ENCODE measurements at places on chromosomes 4 and X.
A peak's percentile ranks its signal among the peaks of the same experiment; 100 is the strongest.

- DNase-seq: no peak
Measured at GRCh38 chr4:6189511-6189910, 10.8 kb downstream of the JAKMIP1 start.

DNA sequence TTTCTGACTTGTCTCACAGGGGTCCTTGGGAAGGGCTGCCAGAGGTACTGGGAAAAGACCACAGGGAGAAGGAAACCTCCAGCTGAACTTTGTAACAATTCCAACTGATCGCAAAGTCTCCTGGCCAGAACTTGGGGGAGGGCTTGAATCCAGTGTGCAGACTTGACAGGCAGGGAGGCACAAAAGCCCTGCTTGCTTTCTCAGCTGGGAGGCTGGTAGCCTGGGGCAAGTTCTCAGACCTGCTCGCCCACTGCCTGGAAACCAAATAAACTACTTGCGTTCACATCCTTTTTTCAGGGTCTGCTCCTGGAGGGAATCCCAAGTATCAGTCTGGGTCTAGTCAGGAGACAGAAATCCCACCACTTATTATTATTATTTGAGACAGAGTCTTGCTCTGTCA is 48.0 kb upstream of the CASK start:
- no peak for DNase-seq

- DNase-seq: peak; percentile 50
Measured at GRCh38 chr4:163610648-163611047, 116.2 kb downstream of the TMA16 start.

DNA sequence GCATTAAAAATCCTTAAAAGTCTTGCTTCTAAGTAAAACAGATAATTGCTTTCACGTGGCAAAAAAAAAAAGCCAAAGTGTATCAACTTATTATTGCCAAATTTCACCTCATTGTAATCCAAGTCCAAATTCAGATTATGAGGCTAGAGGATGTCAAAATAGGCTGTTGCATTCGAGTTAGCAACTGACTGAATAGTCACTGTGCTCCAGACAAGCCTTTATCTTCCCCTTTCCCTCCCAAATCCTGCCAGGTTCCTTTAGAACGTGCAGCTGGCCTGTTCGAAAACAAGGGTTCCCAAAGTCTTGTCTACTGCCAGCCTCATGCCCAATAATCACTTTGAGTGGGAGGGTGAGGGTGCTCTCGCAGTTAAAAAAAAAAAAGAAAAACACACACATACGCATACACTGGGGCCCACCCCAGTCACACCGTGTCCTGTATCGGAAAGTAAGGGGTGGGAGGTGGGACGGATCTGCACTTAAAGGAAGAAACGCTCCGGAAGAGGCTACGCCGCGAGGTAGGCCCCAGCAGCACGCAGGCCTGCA is 603 bp downstream of the MAD2L1 start:
- DNase-seq: peak; percentile 63

- DNase-seq: no peak
Measured at GRCh38 chr4:6567218-6567617, 7.8 kb upstream of the MAN2B2 start.

DNA sequence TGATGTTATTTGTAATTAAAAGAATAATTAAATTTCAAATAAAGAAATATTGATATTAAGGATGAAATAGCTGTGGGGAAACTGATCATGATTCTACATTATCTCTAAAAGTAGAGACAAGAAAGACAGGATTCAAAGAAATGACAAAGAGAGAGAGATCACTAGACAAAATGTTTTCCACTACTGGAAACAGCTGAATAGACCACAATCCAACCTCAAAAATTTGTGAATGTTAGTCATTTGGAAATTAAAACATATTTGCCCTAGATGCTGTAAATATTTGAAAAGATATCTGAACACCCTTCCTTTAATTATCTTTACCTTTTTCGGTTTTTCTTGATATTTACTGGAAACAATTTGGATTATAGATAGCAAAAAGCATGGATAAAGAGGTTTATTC is 414.9 kb downstream of the CENPC start:
- no peak for DNase-seq

GRCh38 chr4:136749989-136750388 is 782.3 kb downstream of the PCDH18 start:
- DNase-seq: no peak

DNA sequence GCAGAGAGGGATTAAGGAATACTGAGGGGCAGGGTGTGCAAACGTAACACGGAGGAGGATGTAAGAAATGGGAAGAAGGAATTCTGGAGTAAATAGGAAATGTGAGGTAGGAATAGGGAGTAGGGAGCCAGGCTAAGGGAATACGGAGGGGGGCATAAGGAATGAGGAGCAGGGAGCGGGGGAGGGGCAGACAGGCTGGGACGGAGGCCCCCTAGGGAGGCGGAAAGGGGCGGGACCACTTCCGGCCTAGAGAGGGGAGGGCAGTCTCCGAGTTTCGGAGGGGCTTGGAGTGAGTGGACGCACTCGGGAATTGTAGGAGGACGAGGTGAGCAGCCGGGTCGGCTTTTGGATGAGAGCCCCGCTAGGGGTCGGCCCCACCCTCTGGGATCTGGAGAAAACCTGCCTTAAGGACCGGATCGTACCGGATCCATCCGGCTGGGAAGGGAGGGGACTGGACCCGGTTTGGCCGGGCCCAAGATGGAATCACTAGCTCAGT is 612 bp downstream of the MAGED2 start:
- DNase-seq: peak; percentile 3

GRCh38 chr4:147327322-147327721 is 153.6 kb upstream of the EDNRA start:
- no peak for DNase-seq

DNA sequence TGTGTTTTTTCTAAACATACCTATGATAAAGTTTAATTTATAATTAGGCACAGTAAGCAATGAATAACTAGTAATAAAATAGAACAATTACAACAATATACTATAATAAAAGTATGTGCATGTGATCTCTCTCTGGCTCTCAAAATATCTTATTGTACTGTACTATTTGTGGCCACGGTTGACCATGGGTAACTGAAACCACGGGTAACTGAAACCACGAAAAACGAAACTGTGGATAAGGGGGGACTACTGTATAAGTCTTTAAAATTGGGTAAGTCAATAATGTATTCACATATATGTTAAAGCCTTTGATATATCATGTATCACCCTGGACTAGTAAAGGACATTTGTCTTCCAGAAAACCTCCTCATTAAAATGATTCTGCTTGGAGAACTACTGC is 20.0 kb downstream of the TMEM154 start:
- DNase-seq: no peak

GRCh38 chrX:17876135-17876534 is 15.0 kb upstream of the RAI2 start:
- no peak for DNase-seq

DNA sequence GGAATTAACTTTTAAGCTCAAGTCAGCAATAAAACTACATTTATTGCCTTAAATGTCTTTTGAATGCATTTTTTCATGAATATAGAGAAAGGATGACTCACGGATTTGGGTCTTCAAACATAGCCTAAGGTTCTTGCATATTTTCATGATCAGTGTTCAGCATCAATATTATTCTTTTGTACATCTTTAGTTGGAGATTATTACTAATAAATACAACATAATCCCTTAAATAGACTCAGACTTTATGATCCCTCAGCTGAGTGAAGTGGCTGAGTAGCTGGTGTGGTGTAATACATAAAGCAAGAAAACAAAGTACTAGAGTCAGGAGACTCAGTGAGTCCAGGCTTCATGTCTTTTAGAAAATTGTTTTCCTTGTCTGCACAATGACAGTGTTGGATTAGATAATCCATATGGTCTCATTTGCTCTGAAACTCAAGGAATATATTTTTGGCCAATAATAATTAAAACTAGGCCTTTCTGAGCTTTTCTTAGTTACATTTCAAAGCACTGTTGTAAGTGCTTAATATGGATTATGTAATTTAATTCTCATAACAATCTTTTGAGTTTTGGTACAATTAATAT is 78.3 kb upstream of the UNC5C start:
- no peak for DNase-seq

GRCh38 chr4:126137782-126138170 is 823.0 kb downstream of the FAT4 start:
- no peak for DNase-seq

GRCh38 chr4:145898926-145899531 is 39.6 kb downstream of the ZNF827 start:
- no peak for DNase-seq

DNA sequence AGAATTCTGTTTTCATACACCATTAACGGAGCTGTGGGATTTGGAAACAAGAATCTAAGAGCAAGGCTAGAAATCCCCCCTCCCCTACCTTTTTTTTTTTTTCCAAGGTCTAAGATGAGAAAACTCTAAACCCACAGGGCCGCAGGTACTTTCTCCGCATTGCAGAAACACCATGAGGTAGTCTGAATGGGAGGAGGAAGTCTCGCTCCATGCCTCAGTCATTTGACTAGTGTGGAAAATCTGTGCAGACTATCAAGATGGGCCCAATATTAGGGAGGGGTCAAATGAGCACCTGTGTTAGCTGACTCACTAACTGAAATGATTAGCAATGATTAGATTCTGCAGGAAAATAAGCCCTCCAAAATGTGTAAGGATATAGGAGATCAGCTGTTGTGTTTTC is 40.9 kb upstream of the MAP3K15 start:
- DNase-seq: no peak

- no peak for DNase-seq
Measured at GRCh38 chrX:143853488-143853887, 30.4 kb upstream of the UBE2NL start.

GRCh38 chr4:77433418-77433733 is 172.2 kb upstream of the CXCL13 start:
- peak; percentile 67 for DNase-seq

- no peak for DNase-seq
Measured at GRCh38 chr4:5463936-5464650, 244.3 kb downstream of the EVC2 start.

DNA sequence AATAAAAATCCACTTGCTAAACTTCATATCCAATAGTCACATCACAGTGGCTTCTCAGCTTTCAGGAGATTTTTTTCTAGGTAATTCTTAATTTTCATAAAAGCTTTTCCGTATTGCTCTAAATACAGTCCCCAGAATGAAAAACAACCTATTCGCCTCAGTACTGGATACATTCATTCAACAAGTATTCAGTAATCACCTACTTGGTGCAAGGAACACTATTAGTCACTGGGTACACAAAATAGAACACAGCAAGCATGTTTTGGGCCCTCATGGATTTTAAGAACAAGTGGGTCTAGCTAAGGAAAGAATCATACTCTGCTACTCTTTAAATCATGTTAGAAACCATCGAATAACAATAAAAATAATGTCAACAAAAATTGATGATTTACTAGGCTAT is 2.8 kb upstream of the BEX3 start:
- no peak for DNase-seq

- DNase-seq: no peak
Measured at GRCh38 chr4:183863155-183863825, 41.8 kb upstream of the STOX2 start.

GRCh38 chr4:1592709-1593417 is 91.2 kb downstream of the FAM53A start:
- no peak for DNase-seq

DNA sequence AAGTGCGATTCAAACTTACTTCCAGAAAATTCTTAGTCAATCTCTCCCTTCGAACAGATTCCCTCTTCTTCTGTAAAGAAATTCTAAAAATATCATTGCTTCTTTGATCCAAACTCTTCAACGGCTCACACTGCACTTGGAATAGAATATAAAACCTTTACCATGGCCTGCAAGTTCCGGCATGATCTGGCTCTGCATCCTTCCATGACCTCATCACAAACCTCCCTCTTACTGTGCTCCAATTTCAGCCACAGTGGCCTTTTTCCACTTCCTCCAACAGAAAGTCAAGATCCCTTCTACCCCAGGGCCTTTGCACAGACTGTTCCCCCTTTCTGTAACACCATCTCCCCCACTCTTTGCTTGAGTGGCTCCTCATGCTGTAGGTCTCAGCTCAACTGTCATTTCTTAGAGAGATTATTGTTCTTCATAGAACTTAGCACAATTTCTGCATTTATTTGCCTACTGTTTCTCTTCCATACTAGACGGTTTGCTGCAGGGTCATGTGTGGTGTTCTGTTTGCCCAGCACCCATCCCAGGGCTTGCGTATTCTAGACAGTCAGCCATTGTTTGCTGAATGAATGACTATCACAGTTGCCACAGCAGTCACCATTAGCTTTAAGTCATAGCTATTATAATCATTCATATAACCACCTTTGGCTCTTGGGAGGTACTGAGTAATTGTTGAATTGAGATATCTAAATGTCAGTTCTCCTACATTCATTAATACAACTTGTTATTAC is 1.9 kb upstream of the STOX2 start:
- DNase-seq: no peak

GRCh38 chr4:186272699-186273391 is 6.9 kb downstream of the F11 start:
- DNase-seq: no peak

DNA sequence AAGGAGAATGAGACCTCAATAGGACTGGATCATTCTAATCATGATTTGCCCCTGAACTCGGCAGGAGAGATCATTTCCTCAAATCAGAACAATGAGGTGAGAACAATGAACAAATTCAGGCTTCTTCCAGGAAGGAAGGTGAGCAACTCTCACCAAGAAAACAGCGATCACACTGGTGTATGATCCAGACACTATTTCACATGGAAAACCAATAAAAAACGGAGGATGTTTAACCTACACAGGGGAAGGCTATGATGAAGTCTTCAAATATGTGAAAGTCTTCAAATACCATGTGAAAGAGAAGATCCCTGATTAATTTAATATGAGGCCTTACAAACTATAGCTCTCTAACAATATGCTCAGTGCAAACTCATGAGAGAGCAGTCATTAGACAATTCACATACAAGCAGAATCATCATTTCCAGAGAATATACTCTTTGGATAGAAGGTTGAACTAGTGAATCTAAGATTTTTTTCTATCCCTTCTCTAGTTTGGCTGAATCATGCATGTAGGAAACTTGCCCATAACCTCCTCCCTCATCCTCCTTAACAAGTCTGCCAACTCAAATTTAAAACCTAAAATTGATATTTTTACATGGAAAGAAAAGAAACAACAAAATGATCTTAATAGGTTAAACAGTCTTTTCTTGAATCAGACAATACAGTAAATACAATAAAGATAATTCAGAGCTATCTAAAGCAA is 122.5 kb downstream of the ADAMTS3 start:
- no peak for DNase-seq

GRCh38 chr4:138952411-138952810 is 63.2 kb upstream of the NOCT start:
- DNase-seq: no peak

GRCh38 chrX:97260679-97261078 is 377.0 kb downstream of the RPA4 start:
- DNase-seq: no peak

DNA sequence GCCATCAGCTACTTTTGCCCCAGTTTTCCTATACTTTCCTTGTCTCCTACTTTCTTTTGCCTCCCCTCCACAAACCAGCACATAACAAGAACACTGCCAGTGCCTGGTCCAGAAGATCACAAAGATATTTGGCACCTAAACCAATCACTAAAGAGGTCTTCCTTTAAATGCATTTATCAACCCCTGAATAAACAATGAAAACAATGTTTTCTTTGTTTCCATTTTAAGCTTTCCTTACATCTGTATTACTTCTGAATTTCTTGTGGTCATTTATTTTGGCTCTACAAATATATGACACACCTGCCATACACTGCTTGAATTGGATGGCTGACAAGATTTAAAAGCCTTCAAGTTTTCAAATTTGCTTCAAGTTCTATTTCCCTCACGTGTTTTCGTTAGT is 43.9 kb downstream of the MBNL3 start:
- no peak for DNase-seq

Measured in inflammatory macrophage treated with lipopolysaccharide for 4 hours (primary cell).